ENCODE measurements at places on chromosomes 5 and 9.

- no peak for DNase-seq
These were observed 339.8 kb upstream of the RGMB start for GRCh38 chr5:98433673-98434072.

DNA sequence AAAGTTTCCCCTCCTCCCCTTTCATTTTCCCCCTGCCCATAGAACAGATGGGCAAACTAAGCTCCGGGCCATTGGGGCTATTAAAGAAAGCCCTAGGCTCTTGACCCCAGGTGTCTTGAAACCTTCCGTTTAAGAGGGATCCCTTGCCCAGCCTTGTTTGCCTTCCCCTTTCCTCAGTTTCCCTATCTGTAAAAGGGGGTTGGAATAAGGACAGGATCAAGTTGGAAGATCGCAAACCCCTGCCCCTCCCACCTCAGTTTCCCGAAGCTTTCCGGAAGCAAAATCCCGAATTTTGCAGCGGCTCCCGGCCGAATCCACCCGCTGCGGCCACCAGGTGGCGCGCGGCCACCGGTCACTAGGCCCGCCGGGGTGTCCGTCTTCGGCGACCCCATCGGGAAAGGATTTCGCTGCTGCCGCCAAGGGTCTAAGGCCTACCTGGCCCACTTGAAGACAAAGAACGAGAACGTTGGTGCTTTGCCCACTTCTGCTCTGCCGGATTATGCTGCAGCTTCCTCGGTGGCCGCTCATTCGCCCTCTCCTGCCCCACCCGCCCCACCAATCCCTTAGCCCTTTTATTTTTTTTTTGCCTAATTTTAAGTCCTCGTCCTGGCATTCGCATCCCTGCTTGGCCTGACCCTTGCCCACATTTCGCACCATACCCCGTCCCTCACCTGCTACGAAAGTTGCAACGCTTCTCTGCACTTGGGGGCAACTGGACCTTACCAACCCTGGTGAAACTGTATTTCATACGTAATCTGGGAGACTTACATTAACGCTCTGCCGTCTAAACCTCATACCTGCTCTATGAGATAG, 962 bp upstream of the NR6A1 start:
- DNase-seq: no peak

DNA sequence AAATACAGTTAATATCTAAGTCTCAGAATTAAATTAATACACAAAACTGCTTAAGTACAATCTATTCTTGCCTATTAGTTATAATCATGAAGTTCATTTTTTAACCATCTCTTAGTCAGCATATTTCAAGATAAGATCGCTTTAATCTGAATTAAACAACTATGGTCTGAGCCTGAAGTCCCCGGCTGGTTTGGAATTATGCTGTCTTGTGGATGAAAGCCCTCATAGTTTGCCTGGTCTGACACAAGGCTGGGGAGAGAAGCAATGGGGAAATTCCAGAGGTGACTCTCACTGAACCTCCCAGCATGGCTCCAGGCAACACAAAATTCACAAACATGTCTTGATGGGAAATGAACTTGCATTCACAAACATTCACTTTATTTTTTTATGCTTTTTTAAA, 28.0 kb upstream of the GRAMD2B start:
- no peak for DNase-seq

DNA sequence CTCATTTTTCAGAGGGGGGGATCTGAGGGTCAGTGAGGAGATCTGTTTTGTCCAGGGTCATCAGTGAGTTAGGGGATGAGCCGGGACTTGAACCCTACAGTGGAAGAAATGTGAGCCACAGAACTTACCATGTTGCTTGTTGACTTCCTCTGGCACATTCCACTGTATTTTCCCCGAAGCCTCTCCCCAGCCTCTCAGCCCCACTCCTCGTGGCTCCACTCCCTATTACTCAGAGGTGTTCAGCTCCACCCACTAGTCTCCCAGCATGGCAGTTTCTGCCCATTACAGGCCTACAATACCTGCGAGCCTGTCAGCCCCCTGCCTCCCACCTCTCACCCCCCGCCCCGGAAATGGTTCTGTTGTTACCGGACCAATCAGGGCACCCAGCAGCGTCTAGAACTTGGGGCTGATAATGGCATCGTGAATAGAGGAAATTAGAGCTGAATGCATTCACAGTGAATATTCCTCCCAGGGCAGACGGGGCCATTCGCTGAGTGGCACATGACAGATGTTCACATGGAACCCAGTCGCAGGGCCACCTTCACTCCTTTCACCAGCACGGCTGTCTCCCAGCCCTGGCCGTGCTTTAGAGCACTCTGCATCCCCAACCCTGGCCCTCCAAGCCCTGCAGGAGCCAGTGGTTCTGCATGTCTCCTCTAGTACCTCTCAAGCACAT, 81.6 kb downstream of the KCNIP1 start:
- DNase-seq: no peak

GRCh38 chr9:133591116-133591910, 17.9 kb downstream of the FAM163B start:
- no peak for DNase-seq

DNA sequence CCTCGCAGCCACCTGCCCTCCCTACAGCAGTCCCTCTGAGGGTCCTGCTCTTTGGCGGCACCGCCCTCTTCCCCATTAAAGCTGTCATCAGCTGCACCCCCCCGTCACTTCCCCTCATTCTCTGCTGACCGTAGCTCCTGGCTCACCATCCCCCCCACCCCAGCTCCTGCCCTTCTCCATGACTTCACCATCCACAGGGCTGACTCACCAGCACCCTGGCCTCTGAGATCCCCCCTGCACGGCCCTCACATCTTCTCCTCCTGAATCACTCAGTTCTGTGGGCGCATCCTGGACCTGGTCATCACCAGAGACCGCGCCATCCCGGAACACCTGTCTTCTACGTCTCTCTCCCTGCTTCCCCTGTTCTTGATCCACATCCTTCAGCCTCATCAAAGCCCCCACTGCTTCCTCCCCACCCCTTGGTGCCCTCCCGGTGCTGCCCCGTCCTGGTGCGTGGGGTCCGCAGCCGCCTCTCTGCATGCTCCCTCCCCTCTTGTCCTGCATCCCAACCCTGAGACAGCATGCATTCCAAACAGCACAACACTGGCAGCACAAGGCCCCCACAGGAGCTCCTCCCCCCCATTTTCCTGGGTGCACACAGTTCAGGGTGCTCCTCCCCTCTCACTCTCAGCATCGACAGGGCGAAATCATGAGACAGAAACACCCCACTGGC, 12.9 kb downstream of the FLT4 start:
- no peak for DNase-seq

- DNase-seq: no peak
These were observed 34.7 kb upstream of the MIER3 start for GRCh38 chr5:56986626-56986947.

DNA sequence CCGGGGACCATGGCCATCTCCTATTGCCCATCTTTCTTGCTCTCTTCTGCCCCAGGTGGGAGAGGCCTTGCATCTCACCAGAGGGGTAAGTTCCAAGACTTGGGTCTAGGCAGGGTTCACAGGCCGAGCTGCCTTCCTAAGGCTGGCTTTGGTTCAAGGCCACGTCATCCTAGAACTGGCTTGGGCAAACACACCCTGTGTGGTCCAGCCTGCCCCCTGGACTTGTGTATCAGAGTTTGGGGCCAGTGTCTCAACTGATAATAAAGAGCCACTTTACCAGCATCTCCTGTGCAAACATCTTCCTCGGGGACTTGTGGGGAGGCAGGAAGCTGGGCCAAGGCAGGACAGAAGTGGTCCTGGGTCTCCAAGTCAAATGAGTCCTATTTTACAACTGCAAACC, 17.8 kb downstream of the BOD1 start:
- DNase-seq: no peak

- no peak for DNase-seq
These were observed 291.4 kb upstream of the RFX3 start for GRCh38 chr9:3817208-3817607.

- no peak for DNase-seq
These were observed 40.2 kb downstream of the SH3RF2 start for GRCh38 chr5:145976431-145977155.

- DNase-seq: no peak
These were observed 215.7 kb downstream of the GAS1 start for GRCh38 chr9:86731511-86732063.

DNA sequence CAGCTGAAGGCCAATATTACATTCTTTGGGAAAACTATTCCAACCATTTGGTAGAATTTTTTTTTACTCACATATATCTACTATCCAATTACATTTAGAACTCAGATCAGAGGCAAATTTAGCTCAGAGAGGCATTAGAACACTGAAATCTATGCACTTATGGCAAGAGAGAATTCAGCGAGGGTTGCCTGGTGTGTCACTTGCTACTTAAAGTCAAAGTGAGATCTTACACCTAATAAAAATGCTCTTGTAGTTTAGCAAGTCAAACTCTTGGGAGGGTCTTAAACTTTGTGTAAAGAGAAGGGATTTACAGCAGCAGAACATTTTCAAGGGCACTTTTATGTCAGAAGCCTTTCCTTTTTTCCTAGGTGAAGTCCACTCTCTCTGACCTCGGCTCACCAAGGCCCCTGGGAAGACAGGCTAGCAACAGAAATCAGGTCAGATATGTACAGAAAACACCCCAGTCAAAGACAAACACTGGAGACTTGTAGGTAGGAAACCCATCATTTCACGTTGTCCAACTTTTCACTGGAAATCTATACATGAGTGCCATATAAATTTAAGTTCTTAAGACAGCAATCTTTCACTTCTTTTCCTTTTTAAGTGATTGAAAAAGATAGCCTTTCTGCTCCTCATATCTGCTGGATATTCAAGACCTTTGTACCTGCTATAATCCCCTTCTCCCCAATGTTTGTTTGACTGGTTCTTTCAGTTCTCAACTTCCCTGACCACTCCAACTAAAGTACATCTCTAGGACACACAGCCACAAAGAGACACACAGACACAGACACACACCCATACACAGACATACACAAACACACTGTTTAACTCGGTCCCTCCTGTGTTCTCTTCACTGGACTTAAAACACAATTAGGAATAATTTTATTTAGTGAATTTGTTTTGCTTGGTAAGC, 635.8 kb downstream of the PDE4D start:
- DNase-seq: no peak
